ENCODE measurements at places on chromosomes 2 and 18.

DNA sequence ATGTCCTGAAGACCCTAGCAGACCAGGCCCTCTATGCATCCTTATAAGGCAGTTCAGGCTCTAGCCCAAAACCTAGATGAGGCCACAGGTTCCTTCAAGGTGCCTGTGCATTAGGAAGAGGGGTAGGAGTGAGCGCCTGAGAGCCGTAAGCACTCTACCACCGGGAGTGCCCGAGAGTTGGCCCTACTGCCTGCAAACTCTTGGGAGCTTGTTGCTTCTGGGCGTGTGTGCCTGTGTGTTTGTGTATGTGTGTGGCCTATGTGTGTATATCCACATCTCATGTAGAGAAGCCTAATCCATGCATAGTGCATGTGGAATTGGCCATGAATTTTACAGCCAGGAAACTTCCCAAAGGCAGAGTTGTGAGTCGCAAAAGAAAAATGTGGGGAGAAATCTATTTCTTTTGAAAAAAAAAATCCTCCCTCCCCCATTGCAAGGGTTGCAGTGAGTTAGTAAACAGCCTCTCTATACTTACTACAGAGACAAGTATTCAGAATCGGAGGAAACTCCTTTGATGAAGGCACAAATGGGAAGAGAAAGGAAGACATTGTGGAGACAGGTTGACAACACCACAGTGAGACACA lies 96.8 kb downstream of the ADD2 start:
- no peak for DNase-seq

DNA sequence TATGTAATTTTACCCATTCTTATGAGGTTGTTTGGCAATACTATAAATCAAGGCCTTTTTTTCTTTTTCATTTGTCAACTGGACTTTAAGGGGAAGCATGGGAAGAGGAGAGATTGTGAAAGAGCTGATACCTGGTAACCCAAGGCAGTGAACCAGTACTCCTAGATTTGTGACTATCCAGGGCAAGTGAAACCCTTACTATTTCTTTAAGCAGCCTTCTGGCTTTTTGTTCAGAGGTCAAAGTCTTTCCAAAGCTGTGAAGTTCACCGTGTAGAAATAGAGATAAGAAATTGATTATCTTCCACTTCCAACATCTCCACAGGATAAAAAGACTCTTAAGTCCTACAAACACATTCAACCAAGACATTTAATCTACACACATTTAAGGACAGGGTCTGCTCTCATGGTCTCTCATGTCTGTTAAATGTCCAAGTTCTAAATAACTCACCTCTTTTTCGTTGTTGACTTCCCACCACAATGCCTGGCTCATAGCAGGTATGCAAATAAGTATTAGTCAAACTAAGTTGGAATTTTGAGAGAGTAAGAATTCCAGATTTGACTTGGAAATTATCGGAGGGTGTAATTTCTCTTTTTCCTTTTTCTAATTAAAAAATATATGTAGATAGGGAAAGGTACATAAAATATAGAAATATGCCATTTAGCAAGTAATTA lies 485.8 kb downstream of the STK39 start:
- no peak for DNase-seq

GRCh38 chr2:229974266-229974665 lies 52.0 kb downstream of the FBXO36 start:
- no peak for DNase-seq

DNA sequence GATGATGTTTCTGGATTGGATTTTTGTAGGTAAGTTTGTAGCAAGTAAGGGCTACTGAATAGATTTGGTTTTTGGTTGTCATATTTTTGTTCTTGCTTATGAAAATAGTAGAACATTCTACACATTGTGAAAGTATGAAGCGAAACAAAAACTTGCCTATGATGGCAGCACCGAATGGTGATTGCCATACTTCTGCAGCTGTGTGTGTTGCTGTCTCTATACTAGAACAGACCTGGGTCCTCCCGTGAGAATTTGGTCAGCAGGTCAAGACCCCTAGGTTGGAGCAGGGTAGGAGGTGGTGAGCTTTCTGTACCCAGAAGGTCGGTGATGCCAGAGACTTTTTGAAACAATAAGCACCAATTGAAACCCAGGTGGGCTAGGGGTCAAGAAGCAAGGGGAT lies 322.6 kb downstream of the PRKCE start:
- DNase-seq, result no peak

- no peak for DNase-seq
Observed at GRCh38 chr2:172339371-172340010, 87.9 kb upstream of the ITGA6 start.

DNA sequence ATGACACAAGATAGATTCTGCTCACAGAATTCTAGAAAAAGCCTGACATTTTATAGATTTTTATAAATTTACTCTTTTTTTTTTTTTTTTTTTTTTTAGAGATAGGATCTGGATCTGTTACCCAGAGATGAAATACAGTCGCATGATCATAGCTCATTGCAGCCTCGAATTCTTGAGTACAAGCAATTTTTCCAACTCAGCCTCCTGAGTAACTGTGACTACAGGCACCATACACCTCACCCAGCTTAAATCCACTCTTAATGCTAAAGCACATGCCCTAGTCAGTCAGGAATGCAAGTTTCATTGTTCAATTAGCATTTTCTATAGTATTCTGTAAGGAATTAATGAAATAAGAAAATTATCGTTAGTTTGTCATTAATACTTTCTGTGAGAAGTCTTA lies 32.1 kb upstream of the WDR75 start:
- no peak for DNase-seq

DNA sequence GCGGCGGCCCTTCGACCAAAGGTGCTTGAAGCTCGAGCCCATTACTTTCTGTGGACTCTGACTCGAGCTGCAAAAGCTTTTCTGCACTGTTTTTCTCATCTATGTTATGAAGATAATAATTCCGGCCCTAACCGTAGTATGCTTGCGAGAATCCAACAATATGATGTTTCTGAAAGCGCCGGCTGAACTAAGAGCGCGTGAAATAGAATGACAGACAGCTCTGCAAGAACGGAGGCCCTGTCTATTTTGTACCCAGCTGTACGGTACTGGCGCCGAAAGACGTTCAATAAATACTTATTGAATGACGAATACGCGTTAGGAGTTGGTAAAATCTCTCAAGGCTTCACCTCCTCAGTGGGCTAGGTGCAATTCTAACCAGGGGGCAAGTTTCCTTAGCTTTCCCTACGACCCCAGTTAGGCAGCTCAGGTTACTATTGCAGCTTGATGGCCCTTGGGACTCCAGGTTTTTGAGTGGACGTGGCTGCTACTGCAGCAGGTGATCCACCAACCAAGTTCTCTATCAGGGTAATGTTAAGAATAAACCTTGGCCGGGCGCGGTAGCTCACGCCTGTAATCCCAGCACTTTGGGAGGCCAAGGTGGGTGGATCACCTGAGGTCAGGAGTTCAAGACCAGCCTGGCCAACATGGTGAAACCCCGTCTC lies 570 bp downstream of the SCRN3 start:
- DNase-seq, result no peak

- no peak for DNase-seq
Observed at GRCh38 chr2:24452502-24452885, 38.6 kb upstream of the NCOA1 start.

DNA sequence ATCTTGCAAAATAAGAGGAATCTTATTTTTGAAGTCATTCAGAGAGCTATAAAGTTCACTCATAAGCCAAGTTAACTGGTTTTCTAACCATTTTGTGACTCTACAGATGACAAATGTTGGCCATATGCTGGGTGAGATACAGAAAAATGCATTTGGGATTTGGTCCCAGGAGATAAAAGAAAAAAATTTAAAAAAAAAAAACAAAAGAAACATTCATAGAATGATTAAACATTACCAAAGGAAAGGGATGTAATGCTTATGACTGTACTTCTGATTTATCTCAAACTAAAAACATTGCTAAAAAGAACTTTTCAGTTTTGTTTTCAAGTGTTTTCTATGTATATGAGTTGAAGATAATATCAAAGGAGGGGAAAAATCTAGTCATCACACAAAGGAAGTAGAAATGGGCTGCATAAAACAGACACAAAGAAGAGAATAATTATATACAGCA lies 43.1 kb downstream of the PELI1 start:
- DNase-seq, result no peak

DNA sequence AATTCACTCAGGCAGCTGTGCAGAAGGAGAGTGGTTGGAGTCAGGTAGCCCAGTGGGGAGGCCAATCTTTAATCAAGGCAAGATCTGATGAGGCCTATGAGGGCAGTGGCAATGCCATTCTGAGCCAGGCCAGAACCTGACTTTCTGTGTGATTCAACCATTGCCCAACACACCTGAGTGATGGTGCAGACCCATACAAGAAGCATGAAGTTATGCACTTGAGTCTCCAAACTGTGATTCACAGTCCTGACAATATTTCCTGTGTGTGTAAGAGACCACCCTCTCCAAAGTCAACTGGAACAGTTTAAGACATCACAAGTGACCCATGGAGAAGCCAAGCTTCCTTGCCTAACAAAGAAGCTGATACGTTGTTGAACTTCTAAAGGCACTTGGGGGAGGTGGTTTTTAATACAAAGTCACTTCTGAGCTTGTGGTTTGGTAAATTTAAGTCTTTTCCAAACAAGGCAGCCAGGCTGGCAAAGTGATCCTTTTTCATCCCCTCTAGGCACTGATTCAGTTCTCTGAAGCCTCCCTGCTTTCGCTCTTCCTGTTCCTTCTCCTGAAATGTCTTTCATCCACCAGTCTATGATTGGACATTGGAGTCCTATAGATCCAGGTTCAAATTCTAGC lies 49.0 kb downstream of the VSNL1 start:
- DNase-seq, result no peak

- no peak for DNase-seq
Observed at GRCh38 chr2:38533757-38534545, 68.8 kb downstream of the HNRNPLL start.

DNA sequence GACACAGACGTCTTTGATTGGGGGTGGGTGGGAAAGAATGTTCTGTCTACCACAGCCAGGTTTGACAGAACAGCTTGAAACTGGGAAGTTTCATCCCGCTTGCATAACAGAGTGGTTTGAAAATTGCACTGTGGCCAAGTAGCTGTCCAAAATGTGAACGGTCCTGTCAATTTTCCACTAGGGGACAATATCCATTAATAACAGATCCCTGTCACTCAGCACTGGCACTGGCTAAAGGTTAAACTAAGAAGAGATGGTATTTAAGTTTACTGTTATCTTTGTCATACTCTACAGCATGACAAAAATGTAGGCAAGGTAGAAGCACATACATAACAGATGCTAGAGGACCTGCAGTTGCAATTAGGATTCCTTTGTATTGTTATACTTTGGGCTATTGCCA lies 55.6 kb upstream of the ACMSD start:
- DNase-seq, result no peak

GRCh38 chr2:150729495-150729955 lies 242.1 kb upstream of the RND3 start:
- no peak for DNase-seq

- no peak for DNase-seq
Observed at GRCh38 chr2:29444150-29444549, 328.9 kb downstream of the CLIP4 start.

Measured in NCI-H1930 (cell line).